ENCODE measurements at places on chromosomes 12 and 14.

DNA sequence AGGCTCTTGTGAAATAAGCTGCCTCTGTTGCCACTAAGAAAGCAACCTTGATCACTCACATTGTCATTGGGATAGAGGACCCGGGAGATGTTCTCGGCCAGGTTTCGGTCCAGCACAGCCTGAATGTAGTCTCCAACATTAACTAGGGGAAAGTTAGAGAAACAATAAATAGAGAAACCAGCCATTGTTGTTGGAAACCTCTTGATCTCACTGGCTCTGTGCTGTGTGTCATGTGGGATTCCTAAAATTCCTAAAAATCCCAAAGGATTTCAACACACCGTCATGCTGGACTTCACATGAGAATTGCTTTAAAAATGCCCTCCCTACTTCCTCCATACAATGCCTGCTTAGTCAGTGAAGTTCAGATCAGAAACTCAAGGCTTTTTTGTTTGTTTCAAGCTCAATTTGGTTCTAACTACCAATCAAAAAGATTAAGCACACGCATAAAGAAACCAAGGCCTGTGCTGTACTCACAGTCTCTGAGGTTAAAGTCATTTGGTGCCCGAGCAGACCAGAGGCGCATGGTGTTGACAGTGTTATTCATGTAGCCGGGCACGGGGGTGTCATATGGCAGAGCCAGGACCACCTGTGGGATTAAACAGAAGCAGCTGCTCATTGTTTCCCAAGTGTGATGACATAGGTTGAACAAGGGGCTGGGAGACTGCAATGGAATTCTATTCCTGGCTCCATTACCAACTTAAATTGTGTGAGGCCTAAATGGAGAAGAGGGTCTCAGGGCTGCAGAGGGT, 23.6 kb downstream of the PYGL start:
- DNase-seq = no peak

DNA sequence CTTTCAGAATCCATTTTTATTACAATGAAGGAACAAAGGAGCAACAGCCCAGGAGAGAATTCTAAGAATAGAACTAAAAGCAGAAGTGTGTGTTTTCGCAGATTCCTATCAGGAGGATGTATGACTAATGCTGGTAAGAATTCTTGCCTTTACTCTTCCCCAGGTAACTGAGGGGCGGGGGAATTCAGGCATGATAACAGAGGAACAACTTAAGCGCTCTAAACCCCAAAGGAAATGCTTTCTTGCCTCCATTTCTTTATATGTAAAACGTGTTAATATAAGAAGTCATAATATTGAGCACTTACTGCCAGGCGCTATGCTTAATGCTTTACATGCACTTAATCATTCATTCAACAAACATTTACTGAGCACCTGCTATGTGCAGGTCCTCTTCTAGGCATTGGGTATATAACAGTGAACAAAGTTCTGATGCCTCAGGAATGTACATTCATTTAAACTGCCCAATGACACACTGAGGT, 4.5 kb downstream of the HCAR1 start:
- no peak for DNase-seq

DNA sequence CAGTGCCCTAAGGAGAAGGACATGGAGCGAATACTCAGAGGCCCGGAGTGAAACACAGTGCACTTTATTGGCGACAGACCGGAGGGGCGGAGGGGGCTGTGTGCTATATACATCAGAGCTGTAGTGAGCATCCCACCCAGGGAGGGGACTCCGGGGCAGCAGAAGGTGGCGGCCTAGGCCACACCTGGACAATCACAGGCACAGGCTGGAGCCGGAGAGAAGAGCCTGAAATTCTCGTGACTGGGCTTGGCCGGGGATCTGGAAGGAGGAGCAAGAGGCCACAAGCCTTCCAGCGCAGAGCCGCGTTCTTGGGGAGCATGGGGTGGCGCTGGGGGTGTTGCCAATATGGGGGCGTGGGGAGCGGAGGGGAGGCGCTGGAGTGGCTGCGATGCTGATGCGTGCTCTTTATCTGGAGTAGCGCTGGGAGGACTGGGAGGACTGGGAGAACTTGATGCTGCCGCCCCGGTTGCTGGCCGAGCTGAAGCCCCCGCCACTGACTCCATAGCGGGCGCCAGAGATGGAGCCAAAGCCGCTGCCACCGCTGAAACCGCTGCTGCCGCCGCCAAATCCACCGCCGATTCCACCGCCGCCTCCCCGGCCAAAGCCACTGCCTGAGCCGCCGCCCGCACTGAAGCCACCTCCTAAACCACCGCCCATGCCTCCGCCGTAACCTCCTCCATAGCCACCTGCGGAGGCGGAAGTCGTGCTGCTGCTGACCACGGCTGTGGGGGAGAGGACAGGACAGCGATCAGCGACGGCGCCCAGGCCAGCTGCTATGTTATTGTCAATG, 6.1 kb downstream of the KRT3 start:
- no peak for DNase-seq

DNA sequence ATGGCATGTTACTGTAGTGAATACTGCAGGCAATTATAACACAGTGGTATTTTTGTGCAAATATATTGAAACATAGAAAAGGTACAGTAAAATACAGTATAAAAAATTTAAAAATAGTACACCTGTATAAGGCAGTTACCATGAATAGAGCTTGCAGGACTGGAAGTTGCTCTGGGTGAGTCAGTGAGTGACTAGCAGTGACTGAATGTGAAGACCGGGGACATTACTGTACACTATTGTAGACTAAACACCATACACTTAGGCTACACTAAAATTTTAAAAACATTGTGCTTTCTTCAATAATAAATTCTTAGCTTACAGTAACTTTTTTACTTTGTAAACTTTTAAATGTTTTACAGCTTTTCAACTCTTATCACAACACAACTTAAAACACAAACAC, 181.7 kb downstream of the GALC start:
- DNase-seq = no peak
